ENCODE measurements at places on chromosomes 12 and 14. TPM values are rescaled to one million over a fixed set of nuclear protein-coding genes. Genes with fewer than 3 reads are reported as not detected.

The CLEC2B gene
- total RNA-seq = 1.6 TPM

The GALNT4 gene
- total RNA-seq = 14.0 TPM

The PHC1 gene
- 9.9 TPM for total RNA-seq

The NEUROD4 gene
- not detected for total RNA-seq

The KRT5 gene
- total RNA-seq = 0.53 TPM

The POTEG gene
- total RNA-seq = not detected

The RNASE1 gene
- 0.12 TPM for total RNA-seq

The TSHR gene
- not detected for total RNA-seq

The CLEC4D gene
- total RNA-seq = not detected

The ACOT2 gene
- total RNA-seq = 50.8 TPM

The WSCD2 gene
- total RNA-seq = not detected

The KRT80 gene
- total RNA-seq = 41.2 TPM

The ACOT6 gene
- not detected for total RNA-seq

The DAZAP2 gene
- total RNA-seq = 325 TPM

The C12orf42 gene
- not detected for total RNA-seq

The KRT79 gene
- not detected for total RNA-seq

The CDKL1 gene
- 8.0 TPM for total RNA-seq

The P2RX7 gene
- not detected for total RNA-seq

The CCDC177 gene
- 0.05 TPM for total RNA-seq

The HOXC11 gene
- total RNA-seq = 0.90 TPM

The TMTC1 gene
- 0.03 TPM for total RNA-seq

The A2ML1 gene
- total RNA-seq = not detected
